ENCODE measurements at places on chromosomes 16 and 17.

DNA sequence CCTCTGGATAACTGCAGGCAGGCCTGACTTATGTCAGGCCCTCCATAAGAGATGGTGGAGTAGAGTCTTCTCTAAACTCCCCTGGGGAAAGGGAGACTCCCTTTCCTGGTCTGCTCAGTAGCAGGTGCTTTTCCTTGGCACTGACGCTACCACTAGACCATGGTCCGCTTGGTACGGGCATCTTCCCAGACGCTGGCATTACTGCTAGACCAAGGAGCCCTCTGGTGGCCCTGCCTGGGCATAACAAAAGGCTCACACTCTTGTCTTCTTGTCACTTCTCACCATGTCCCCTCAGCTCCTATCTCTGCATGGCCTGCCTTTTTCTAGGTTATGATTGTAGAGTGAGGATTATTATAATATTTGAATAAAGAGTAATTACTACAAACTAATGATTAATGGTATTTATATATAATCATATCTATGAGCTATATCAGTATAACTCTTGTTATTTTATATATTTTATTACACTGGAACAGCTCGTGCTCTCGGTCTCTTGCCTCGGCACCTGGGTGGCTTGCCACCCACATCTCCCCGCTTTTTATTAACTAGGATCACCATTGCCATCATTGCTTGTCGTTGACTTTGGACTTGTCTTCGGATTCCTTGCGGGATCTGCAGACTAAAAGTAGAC is 59.8 kb upstream of the ARL4D start:
- DNase-seq: peak; percentile 72

DNA sequence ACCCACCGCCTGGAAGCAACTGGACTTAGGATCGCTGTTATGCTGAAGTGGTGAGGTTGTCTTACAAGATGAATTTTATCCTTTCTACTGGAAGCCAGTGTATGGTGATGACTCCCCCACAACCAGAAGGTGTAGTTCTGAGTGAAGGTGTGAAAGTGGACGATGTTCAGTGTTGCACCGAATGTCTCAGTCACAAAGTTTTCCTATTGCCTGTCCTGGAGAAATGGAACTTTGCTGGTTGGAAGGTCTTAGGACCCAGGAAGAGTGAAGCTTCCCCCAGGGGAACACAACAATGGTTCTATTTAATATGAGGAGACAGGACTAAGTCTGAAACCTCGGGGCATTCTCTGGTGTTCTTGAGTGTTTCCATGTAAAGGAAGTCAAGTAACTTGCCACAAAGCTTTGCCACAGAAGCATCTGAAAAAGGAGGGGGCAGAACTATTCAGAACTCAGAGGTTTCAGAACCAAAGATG is 44.2 kb downstream of the USP22 start:
- no peak for DNase-seq

DNA sequence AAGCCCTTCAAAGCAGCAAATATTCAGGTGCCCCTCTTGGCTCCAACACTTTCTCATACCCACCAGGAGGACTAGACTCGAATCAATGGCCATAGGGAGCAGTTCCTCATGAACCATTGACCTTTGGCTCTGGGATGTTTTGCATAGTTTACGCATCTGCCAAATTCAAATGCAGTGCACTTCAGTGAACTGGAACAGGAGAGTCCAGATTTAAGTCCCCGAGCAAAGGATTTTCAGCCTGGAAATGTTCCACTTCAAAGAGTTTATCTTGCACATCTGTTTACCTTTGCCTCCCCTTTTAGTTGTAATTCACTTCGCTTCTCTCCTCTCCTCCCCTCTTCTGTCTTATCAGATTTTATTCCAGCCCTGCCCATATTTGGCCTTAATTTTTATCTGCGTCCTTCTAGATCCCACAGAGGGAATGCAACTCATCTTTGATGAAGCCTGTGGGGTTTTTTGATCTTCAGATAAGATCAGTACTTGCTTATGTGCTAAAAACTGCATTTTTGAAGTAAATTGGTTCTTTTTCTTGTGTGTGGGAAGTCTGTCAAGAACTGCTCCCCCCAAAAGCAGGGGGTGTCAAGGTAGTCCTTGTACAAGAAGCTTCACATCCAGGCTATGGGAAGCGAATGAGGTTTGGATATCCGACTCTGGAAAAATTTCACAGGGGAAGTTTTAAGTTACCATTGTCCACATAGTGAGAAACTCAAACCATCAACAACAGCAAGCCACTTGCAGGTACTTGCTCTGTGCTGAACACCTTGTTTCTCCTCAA is 281.6 kb downstream of the RBFOX1 start:
- DNase-seq: no peak

- no peak for DNase-seq
These were observed 45.5 kb downstream of the C16orf82 start for GRCh38 chr16:27112093-27112811.

DNA sequence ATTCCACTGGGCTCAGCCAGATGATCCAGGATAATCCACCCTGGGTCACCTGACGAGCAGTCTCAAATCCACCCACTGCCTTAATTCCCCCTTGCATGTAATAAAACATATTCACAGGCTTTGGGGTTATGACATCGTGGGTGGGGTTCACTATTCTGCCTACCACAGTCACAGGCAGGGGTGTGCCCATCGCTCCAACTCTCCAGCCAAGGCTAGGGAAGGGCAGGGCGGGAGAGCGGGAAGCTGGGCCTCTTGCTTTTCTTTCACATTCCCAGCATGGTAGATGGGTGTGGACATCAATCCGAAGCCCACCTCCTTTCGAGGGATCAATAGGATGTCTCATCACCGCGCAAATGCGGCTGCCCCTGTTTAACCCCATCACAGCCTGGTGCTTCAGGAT is 12.7 kb upstream of the CD300LD start:
- no peak for DNase-seq

GRCh38 chr16:66850115-66850815 is 6.1 kb downstream of the CA7 start:
- no peak for DNase-seq

- DNase-seq: no peak
These were observed 15.8 kb downstream of the DRC3 start for GRCh38 chr17:17988427-17988945.

- DNase-seq: peak; percentile 57
These were observed 4.4 kb downstream of the SNAI3 start for GRCh38 chr16:88681709-88682451.

DNA sequence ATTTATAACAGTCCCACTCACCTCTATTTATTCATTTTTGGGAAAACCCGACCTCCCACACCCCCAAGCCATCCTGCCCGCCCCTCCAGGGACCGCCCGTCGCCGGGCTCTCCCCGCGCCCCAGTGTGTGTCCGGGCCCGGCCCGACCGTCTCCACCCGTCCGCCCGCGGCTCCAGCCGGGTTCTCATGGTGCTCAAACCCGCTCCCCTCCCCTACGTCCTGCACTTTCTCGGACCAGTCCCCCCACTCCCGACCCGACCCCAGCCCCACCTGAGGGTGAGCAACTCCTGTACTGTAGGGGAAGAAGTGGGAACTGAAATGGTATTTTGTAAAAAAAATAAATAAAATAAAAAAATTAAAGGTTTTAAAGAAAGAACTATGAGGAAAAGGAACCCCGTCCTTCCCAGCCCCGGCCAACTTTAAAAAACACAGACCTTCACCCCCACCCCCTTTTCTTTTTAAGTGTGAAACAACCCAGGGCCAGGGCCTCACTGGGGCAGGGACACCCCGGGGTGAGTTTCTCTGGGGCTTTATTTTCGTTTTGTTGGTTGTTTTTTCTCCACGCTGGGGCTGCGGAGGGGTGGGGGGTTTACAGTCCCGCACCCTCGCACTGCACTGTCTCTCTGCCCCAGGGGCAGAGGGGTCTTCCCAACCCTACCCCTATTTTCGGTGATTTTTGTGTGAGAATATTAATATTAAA is 638 bp upstream of the TMEM88 start:
- DNase-seq: no peak
